Cardiac septum (tissue), 1 donor: ENCODE measurements at places on chromosomes 6 and 20. TPM values are rescaled to one million over a fixed set of nuclear protein-coding genes. Genes with fewer than 3 reads are reported as not detected.
A peak's percentile ranks its signal among the peaks of the same experiment; 100 is the strongest.

The TENT5A gene
- 35.2 TPM for total RNA-seq

DNA sequence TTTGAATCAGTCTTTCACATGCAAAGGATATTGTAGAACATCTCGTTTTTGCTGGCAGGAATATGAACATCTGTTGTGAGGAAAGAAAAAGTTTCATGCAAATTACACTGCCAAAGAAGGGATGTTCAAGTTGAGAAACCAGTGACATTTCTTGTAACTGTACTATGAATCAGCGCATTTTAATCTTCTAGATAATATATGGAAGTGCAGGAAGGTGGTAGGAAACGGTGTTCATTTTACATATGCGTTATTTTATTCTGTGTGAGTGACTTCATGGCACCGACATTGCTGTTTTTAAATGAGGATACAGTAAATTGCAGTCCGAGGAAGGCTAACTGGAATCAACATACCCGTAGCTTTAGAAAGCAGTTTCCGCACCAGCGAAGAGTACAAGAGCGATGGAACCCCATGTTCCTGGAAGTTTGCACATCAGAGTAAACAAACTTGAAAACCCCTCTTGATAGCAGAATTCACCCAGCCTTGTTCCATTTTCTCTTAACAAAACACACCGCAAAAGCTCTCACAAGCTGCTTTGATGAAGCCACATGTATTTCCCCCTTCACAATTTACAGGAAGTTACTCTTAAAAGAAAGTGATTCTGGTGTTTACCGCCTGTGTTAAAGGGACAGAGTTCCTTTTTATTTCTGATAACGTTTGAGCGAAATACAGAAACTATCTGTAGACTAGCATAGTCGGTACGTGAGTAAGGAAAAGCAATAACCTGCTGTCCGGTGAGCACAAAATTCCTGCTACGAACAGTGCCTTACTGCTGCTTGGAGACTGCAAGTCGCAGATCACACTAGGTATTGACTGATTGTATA, 11.5 kb downstream of the PRDM1 start:
- DNase-seq = no peak

- DNase-seq = no peak
These were observed 23.1 kb downstream of the UBE3D start for GRCh38 chr6:83042467-83043053.

DNA sequence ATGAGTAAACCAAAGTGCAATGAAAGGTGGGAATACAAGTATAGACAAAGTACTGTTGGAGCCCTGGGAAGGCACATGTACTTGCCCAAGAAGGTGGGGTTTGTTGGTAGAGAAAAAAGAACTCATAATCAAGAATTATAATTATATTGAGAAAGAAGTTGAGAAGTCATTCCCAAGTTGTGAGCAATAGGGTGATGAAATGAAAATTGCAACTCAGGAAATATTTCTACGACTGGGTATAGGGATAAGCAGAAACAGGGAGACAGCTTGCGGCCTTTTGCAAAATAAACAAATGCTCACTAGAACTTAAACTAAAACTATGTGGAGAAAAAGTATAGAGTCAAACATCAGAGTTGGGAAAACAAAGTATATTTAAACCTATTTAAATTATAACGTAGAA, 250.7 kb upstream of the FAM83B start:
- DNase-seq = no peak

DNA sequence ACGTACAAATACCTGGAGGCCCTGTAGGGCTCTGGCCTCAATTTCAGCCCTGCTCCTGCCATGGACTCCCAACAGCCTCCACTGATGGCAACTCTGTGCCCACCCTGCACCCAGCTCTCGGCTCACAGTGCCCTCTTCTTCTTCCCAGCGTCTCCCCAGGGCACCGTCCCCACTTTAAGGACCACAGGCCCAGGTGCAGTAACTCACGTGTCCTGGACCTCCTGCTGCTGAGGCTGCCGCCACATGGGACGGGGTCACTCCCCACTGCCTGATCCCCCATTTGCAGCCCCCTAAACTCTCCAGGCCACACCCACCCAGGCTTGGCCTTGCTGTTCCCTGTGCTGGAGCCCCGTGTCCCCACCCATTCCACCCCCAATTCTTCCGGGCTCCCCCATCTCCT, 223.4 kb downstream of the PREX1 start:
- peak; percentile 71 for DNase-seq

DNA sequence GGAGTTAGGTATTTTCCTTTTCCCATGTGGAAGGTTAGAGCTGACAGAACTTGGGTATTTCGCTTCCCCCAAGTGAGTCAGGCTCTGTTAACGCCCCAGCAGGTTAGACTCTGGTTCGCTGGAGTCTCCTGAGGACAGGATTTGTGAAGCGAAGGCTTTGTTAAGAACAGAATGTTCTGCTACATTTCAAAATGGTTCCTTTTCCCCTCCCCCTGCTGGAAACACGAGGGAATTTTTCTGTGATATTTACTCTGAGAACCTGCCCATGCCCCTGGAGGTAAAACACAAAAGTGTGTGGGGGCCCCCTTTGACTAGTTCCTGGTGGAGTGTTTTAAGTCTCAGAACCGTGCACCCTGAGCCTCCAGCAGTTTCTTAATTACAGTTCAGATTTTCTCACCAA, 731.4 kb upstream of the CITED2 start:
- DNase-seq = no peak
